MCF 10A (cell line): ENCODE measurements at places on chromosomes 3 and 15. TPM values are rescaled to one million over a fixed set of nuclear protein-coding genes. Genes with fewer than 3 reads are reported as not detected.

Gene SEMA6D
- total RNA-seq: 0.65 and 1.1 TPM in 2 replicates

Gene ZCWPW2
- 0.77 and 1.0 TPM in 2 replicates for total RNA-seq

Gene SPATA12
- total RNA-seq: 0.12 TPM in 1 of 2 replicates, not detected in the other

Gene LIPC
- total RNA-seq: not detected in 2 replicates

Gene APBA2
- total RNA-seq: not detected in 2 replicates

Gene TBCCD1
- total RNA-seq: 10.0 and 11.1 TPM in 2 replicates
